ENCODE measurements at places on chromosomes 1 and 21. TPM values are rescaled to one million over a fixed set of nuclear protein-coding genes. Genes with fewer than 3 reads are reported as not detected.

Gene E2F2
- 0.78 TPM for total RNA-seq

Gene LINGO4
- total RNA-seq: not detected

Gene FCRL5
- not detected for total RNA-seq

DNA sequence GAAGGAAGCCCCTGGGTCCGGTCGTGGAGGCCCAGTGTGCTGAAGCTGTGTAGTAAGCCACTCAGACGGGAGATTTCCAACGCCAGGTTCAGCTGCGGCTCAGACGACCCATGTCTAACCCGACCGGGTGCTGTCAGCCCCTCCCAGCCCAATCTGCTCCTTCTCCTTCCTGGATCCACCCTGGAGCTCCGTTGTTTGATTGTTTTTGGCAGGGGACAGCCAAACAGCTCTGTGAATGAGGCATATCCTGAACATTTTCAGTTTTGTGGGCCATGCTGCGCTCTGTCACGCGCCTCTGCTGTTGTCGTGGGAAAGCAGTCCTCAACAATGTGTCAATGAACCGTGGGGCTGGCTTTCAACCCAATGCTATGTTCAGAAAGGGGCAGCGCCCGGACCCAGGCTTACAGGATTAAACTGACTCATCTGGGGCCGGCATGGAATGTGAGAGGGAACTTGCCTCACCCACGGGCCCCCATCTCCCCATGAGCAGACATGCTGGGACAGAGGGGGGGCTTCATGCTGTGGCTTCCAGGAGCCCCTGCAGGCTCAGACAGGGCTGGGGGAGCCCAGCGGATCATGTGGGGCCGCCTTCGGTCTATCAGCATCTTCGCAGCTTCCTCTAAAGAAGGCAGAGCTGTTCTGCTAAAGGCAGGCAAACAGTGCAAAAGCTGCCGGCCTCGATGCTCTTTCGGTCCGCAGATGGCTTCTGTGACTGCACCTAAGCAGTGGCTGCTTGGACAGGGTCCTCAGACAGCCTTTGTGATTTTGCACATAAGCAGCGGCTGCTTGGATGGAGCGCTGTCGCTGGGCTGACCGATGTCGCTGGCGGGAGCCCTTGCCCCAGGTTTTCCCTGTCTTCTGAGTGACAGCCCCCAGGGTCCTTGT is 101.7 kb downstream of the RIPK4 start:
- DNase-seq: no peak

- no peak for DNase-seq
Observed at GRCh38 chr1:181504399-181504842, 21.1 kb downstream of the CACNA1E start.

DNA sequence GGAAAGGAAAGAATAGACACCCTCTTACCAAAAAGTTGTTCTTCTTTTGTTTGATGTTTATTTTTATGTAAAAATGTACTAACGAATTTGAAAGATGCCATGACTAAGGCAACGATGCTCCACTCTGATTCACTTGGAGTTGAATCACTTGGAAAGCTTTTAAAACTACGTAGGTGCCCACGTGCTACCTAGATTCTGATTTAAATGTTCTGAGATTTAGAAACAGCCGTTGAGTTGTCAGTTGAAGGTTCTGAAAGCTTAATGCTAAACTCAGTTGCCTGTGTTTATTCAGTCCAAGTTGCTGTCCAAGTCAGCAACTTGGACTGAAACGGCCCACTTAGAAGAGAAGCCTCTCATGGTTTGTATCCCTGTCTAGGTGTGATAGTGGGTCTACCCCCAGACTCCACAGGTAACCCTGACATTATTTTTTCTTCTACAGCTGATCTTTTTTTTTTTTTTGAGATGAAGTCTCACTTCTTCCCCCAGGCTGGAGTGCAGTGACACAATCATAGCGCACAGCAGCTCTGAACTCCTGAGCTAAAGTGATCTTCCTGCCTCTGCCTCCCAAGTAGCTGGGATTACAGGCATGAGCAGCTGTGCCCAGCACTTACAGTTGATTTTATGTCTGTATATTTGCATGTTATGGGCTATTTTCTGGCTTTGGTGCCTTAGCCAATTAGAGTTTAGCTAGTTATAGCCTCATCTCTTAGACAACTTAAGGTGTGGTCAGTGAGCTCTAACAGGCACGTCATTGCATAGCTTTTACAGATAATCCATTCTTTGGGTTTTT is 1.4 kb upstream of the VAMP4 start:
- no peak for DNase-seq

Gene TP53BP2
- 36.3 TPM for total RNA-seq

Gene CPTP
- total RNA-seq: 12.3 TPM

DNA sequence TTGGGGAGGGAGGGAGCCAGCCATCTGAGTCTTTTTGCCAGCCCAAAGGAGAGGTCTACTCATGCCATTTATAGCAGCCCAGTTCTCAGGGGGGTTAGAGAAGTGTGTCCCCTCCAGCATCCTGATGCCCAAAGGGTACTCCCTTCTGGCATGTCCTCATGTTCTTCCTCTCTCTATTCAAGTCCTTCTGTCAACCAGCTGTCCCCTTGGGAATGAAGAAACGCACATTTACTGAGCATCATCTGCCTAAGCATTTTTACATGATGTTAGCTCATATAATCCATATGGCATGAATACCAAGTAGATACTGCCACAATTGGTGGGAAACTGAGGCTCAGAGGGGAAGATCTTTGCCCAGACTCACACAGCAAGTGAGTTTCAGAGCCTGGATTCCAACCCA is 14.8 kb upstream of the TACSTD2 start:
- DNase-seq: no peak

DNA sequence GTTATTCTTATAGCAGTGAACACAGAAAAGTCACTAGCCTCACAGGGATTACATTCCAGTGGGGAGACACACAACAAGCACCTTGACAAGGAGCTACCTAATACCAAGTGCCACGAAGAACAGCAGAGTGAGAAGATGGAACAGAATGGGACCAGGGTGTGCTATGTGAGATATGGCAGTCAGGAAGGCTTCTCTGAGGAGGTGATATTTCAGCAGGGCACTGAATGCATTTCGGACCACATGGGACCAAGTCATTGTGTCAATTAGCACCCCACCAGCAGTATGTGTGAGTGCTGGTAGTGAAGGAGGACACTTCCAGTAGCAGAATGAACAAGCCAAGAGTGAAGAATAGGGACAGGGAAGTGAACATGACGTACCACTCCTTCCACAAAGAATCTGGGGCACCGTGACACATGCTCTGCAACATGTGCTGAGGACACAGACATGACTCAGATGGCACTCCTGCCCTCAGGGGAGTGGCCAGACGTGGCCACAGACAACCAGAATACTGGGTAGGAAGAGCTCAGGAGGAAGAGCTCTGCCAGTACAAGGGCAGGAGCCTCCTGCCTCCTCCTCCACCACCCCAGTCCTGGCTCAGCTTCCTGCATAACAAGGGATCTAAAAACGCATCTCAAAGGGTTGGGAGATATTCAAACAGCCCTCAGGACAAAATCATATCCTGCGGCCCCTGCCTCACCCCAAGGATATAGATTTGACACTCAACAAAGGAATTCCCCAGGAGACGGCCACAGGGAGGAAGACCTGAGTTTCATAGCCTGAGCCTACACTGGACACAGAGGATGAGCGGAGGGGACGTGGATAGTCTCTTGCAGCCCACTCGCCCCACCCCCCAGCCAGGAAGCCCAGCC is 102.5 kb downstream of the TRABD2B start:
- DNase-seq: no peak

GRCh38 chr1:244826712-244827111 is 8.7 kb upstream of the COX20 start:
- no peak for DNase-seq

DNA sequence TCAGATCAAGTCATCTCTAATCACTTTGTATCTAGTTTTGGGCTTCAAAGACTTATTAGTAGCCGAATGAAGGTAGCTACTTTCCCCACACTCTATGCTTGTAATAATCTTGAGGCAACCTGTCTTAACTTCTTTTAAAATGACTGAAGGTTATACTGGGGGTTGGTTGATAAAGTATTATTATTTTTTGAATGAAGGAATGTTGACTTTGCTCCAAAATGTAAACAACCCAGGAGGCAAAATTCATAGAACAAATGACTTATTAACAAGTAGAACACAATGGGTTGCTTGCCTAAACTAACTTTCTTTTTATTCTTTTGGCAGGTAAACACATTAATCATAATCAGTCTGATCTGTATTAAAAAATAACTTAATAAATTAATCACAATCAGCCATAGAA is 440.0 kb downstream of the USP25 start:
- DNase-seq: no peak

Measured in occipital lobe (tissue), 3 donors.